ENCODE measurements at places on chromosomes 3 and 15.

- no peaks in the 10 kb centered on the region for H3K4me1 ChIP-seq
- no peak overlapping the region for H3K27ac ChIP-seq
- no peak for DNase-seq
- H3K27me3 ChIP-seq = no peaks in the 10 kb centered on the region
Measured at GRCh38 chr3:143771939-143772338, 76.3 kb downstream of the SLC9A9 start.

DNA sequence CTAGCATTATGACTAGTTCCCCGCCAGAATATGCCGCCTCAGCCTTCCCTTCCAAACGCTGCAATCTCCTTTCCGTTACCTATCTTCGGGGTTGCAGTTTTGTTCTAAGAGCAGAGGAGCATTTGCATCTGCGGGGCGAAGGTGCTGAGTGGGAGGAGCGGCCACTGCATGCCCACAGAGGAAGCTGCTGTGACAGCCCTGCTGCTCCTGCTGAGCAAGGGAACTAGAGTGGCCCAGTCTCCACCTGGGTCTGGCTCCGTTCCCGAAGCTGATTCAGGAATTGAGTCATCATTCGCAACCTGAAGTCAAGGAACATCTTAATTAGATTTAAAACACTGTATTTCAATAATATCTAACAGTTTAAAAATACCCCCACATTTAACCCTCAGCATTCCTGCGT is 98.2 kb upstream of the TJP1 start:
- H3K36me3 ChIP-seq = no peaks in the 10 kb centered on the region
- H3K4me3 ChIP-seq = no peak overlapping the region
- H3K27ac ChIP-seq = no peak overlapping the region
- H3K27me3 ChIP-seq = no peaks in the 10 kb centered on the region
- DNase-seq = no peak

- H3K4me3 ChIP-seq = no peak overlapping the region
- no peaks in the 10 kb centered on the region for H3K27me3 ChIP-seq
- H3K4me1 ChIP-seq = no peaks in the 10 kb centered on the region
- H3K27ac ChIP-seq = no peak overlapping the region
- peak; percentile 51 for DNase-seq
Measured at GRCh38 chr3:122754929-122755328, 38.7 kb downstream of the HSPBAP1 start.

DNA sequence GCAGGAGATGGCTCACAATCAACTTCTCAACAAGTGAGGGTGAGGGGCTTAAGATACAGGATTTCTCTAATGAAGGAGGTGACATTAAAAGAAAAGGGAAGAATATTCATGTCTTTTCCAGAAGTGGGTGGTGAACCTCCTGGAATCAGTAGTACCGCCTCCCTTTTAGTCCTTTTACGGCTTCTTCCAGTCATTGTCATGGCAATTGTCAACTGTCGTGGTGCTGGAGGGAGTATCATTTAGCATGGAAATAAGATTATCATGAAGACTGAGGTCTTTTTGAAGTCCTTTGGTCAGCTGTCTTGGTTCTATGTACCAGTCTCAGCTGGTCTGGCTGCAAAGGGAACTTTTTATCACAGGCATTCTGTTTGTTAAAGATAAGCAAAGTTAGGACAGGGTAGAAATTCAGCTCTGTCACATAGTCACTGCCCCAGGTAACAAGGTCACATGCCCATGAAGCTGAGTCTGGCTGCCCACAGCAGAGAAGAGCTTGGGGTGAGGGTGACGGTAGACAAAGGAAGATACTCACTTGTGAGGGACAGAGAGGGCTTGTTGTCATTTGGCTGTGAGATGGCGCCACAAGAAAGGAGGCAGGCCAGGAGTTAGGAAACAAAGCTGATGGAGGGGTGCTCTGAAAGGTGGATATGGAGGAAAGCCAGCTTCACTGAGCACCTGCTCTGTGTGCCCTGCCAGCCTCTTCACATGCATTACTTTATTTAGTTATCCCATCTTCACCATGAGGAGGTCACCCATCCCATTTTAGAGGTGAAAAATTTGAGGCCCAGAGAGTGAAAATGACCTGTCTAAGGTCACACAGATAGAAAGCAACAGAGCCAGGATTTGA is 228.2 kb upstream of the TRIM42 start:
- H3K27me3 ChIP-seq = no peaks in the 10 kb centered on the region
- H3K36me3 ChIP-seq = no peaks in the 10 kb centered on the region
- no peak for DNase-seq
- H3K4me1 ChIP-seq = no peaks in the 10 kb centered on the region

DNA sequence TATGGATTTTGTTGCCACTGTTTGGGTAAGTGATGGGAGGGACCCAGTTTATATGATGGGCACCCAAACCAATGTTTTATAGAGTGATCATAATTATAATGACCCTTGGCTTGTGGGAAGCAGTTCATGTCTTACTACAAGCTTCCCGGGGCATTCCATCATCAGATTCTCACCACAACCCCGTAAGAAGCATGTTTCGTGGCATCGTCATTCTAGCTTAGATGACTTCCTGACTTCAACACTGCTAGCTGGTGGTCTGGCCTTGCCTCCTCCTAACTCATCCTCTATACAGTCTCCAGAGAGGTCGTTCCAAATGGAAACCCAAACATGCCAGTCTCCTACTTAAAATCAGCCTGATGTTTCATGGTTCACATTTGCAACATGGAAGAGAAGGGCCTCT is 226.9 kb downstream of the ADAMTS9 start:
- H3K4me1 ChIP-seq = no peaks in the 10 kb centered on the region
- no peak overlapping the region for H3K4me3 ChIP-seq
- DNase-seq = no peak
- no peak overlapping the region for H3K27ac ChIP-seq

- no peak overlapping the region for H3K27ac ChIP-seq
- DNase-seq = no peak
- H3K27me3 ChIP-seq = peaks cover 8% of the 10 kb centered on the region
Measured at GRCh38 chr3:100844063-100844936, 135.0 kb downstream of the TFG start.

GRCh38 chr3:14121859-14122258 is 2.8 kb downstream of the CHCHD4 start:
- no peak overlapping the region for H3K27ac ChIP-seq
- no peak overlapping the region for H3K4me3 ChIP-seq
- peaks cover 8% of the 10 kb centered on the region for H3K36me3 ChIP-seq
- no peaks in the 10 kb centered on the region for H3K27me3 ChIP-seq
- peaks cover 75% of the 10 kb centered on the region for H3K4me1 ChIP-seq

DNA sequence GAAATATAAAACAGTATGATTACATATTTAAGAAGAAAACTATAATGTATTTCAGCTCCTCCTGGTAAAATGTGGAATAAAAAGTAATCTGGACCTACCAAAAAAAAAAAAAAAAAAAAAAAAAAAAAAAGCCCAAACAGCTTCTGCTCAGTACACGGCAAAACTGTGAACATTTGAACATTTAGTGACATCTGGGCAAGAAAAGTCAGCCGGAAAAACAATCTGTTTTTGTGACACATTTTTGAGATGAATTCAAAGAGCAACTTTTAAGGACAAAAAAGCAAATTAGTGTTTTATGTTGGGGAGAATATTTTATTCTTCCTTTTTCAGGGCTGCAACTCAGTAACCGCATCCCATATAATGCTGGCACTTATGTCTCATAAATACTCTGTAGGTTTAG is 649.7 kb upstream of the KCNMB2 start:
- no peak overlapping the region for H3K4me3 ChIP-seq
- no peaks in the 10 kb centered on the region for H3K27me3 ChIP-seq
- no peak overlapping the region for H3K27ac ChIP-seq
- H3K4me1 ChIP-seq = no peaks in the 10 kb centered on the region

DNA sequence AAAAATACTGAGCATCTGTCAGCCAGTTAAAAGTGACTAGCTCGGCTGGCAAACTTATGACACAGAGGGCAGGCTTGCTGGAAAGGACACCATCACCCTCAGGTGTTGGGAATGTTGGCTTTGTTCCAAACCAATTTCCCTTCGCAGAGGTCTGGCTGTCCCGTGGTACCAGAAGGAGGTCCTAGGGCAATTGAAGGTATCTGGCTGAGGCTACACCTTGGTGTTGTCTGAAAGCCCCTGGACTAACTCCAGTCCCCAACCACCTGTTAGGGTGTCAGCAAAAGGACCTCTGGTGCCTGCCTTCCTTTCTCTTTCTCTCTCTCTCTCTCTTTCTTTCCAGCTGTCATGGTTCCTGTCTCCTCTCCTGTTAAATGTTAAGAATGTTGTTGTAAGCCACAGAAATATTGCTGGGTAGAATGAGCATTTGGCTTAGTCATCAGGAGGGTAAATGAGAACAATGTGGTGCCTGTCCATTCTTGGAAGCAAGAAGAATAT is 12.5 kb downstream of the PRR20G start:
- H3K4me3 ChIP-seq = no peak overlapping the region
- no peak overlapping the region for H3K27ac ChIP-seq
- H3K4me1 ChIP-seq = no peaks in the 10 kb centered on the region
- no peaks in the 10 kb centered on the region for H3K36me3 ChIP-seq
- DNase-seq = no peak

- H3K4me1 ChIP-seq = no peaks in the 10 kb centered on the region
- no peaks in the 10 kb centered on the region for H3K36me3 ChIP-seq
- DNase-seq = no peak
- no peak overlapping the region for H3K27ac ChIP-seq
- H3K27me3 ChIP-seq = no peaks in the 10 kb centered on the region
- H3K4me3 ChIP-seq = no peak overlapping the region
Measured at GRCh38 chr3:192057261-192057660, 596.3 kb downstream of the PYDC2 start.

Measured in HepG2 (cell line).